ENCODE measurements at places on chromosomes 6 and 20.
A peak's percentile ranks its signal among the peaks of the same experiment; 100 is the strongest.

- DNase-seq = no peak
Measured at GRCh38 chr6:165676435-165677068, 13.5 kb upstream of the PDE10A start.

DNA sequence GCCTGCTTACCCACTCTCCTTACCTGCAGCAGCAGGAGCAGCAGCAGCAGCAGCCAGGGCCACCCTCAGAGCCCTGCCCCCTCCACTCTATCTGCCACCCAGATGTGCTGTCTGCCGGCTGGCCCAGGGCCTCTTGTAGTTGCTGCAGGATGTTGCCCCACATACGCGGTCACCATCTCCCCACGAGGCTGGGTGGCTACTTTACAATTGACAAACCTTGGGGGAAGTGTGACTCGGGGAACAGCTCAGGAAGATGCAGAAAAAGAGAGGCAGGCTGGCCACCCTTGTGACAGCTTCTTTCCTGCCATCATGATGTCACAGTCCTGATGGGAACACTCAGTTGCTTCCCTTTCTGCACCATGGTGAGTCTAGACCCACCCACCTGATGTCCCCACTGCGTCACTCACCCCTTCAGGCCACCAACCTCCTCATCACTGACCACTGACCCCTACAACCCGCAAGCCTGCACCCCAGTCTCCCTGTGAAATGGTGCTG is 14.5 kb downstream of the TREM1 start:
- DNase-seq = peak; percentile 32

DNA sequence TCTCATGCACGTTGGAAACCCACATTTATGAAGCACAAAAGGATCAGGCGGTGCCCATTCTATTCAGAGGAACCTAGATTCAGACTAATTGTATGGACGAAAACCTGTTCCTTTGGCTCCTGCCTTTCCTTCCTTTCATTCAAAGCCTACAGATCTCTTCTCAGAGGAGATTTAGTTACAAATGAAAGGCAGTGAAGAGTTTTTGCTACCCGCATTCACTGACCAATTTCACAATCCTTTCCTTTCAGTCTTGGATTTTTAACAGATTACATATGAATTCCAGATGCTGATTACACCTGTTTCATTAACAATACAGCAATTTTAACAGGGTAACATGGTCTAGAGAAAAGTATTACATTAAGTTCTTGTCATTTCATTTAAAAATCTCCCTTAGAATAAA is 32.0 kb downstream of the TMEM242 start:
- no peak for DNase-seq

GRCh38 chr20:58142843-58143185 is 85.6 kb downstream of the ANKRD60 start:
- DNase-seq = no peak

DNA sequence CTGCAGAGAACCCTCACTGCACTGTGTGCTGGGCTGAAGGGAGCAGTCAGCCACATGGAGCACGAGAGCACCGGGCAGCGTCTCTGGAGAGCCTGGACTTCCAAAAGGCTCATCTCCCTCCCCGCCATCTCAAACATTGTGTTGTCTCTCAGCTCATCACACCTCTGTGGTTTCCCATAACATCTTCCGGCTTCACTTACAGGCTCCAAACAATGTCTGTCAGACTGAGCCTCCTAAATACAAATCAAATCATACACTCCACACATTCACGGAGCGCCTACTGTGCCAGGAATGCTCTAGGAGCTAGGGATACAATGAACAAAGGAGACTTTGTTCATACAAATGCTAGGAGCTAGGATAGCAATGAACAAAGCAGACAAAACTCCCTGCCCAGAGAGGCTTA is 398.0 kb downstream of the RNGTT start:
- DNase-seq = no peak

DNA sequence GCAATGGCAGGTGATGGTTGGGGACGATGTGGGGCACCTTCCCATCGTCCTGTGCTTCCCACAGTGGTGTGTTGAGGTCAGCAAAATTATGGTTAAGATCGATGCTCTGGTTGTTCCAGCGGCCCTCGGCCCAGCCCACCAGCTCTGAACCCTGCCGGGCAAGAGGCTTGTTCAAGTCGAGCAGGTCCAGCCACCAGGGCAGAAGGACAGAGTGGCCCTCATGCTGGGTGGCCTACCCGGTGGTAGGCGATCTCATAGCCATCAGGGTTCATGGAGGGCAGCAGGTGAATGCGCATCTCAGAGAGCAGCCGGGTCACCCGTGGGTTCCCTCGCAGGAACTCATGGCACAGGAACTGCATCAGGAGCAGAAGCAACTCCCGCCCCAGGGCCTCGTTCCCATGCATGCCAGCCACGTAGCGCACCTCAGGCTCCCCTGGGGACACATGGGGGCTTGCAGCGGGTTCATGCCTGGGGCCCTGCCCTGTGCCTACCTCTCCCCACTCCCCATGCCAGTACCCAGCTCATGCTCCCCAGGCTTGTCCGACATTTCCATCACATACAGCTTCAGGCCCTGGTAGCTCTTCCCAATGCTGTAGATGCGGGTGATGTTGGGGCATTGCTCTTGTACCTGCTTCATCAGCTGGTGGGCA is 4.3 kb downstream of the CPXM1 start:
- no peak for DNase-seq

- peak; percentile 39 for DNase-seq
Measured at GRCh38 chr20:56187534-56188165, 60.9 kb upstream of the MC3R start.

- no peak for DNase-seq
Measured at GRCh38 chr20:62511300-62511914, 35.6 kb upstream of the GATA5 start.

DNA sequence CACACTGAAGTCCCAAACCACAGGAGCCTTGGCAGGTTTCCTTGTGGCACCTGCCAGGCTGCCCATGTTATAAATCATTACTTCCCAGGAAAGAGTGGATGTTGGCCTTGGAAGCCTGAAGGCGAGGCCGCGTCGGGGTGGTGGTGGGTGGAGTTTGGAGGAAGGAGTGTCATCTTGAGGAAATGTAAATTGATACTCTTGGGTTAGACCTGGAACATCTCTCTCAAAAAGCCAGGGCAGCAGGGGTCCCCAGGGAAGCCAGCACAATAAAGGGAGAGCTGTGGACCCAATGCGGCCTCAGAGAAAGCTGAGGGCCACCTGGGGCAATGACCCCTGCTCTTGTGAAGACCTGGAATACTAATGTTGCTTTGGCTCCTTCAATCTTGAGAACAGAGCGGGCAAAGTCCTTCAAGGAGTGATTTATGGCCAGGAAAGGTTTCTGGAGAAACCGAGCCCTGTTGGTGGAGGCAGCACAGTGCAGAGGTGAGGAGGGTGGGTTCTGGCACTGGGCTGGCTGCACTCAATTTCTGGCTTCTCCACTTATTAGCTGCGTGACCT is 26.3 kb upstream of the TRAF3IP2 start:
- no peak for DNase-seq

- DNase-seq = no peak
Measured at GRCh38 chr20:46929902-46930301, 35.3 kb downstream of the EYA2 start.

DNA sequence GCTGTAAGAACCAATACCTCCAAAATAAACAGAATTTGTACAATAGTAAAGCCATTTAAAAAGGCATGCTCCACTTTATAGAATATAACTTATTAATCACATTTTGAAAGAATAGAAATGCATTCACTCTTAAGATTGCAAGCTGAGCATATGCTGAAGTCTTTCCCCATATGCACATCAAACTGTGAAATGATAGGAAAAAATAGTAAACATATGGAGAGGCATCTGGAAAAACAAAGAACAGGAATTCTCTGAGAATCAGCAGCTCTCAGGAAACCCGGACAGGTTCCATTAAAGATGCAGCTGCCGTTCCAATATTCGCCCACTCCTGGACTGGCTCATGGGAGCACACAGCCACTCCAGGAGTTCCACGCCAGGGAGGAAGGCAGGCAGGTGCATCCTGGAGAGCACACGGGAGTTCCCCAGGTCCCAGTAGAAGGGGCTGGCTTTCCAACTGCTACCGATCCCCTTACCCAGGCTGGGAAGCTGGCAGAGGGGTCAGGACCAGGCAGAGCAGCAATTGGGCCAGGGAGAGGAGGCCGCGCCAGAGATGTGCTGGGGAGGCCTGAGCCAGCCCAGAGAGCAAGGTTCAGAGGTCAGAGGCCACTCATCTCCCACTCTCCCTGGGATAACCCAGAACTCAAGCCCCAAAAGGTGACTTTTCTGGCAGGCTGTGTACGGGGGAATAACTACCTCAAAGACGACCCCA is 111.1 kb downstream of the DLL1 start:
- no peak for DNase-seq

- peak; percentile 52 for DNase-seq
Measured at GRCh38 chr6:90284236-90285041, 12.2 kb downstream of the BACH2 start.
